ENCODE measurements at places on chromosomes 11 and 22.

DNA sequence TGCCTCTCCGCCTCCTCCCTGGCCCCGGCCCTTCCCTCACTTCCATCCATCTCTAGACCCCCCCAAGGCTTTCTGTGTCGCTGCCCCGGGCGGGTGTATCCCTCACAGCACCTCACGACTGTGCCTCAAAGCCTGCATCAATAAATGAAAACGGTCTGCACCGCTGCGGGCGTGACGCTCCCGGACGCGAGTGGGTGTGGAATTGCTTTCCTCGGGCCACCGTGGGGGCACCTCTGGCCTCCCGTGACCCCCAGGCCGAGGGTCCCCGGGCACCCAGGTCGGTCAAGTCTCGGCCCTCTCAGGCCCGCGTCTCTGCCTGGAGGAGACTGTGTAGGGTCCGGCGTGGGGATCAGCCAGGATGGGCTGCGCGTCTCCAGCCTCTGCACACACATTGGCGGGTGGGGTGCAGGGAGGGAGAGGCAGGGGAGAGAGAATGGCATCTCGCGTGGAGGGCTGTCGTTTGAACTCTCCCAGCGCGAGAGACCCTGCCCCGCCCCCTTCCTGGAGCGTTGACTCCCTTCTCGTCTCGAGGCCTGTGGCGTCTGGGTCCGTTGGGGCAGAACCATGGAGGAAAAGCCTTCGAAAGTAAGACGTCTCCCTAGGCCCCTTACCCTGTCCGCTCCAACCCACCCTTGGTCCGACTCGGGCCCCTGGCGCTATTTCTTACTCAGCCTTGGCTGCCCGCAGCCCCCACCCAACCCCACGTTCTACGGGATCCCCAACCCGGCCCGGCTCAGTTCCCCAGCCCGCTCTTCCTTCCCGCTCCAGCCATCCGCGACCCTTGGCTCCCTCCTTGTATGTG lies at the start of gene CATSPERZ:
Gene CATSPERZ, plus strand, starts transcription at position 512 of the 802 bp plus-strand sequence. Its CDS starts 53 bp downstream, at position 565.
- DNase-seq: no peak

GRCh38 chr11:68994161-68994893 lies 13.5 kb upstream of the MRGPRD start:
- DNase-seq: no peak

DNA sequence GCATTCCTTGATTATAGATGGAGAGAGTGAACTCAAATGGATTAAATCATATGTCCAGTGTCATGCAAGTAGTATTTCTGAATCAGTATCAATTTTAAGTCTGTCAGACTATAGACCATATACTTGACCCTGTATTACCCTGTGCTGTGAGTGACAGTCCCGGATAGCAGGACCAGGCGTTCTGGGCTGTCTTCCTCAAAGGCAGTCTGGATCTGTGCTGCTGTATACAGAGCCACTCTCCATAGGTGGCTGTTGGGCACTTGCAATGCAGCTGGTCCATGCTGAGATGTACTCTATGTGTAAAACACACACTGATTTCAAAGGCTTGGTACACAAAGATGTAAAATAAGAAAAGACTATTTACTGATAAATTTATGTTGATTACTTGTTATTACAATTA lies 294.3 kb downstream of the OPCML start:
- no peak for DNase-seq

DNA sequence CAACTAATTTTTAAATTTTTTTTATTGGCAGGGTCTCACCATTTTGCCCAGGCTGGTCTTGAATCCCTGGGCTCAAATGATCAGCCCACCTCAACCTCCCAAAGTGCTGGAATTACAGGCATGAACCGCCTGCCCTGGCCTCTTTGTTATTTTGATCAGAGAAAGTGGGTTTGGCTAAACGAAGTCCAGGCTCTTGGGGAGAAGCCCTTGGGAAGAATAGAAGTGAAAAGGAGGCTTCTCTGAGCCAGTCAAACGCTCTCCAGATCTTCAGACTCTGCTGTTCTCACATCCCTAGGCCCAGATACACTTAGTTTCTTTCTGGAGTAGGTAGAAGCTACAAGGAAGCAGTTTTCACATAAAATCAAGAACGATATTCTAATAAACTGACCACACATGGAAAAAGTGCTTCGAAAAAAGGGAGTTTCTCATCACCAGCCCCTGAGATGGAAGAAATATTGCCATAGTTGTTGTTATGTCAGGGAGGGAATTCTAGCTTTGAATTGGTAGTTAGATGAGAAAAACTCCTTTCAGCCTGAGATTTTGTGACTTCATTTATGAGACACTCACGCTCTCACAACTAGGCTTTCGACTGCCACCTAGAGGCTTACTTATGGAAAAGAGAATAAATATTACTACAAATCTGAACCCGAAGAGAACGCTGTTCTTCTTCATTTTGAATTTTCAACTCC lies 41.7 kb upstream of the AQP11 start:
- DNase-seq: peak; percentile 3

DNA sequence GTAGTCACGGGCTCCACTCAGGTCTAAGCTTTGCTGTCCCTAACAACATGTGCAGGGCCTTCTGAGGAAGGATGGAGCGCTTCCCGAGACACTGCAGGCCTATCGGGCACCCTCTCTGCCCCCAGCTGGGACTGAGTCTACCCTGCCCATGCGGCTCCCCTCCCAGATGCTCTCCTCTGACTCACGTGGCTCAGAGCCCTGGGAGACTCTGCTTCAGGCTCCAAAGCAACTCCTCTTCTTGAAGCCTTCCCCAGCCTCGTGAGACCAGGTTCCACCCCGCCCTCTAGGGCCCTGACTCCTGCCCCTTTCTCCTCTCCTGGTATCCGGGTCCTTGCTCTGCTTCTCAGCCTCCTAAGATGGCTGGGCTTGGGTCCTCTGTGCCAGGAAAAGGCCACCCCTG lies 28.4 kb upstream of the ARFGAP3 start:
- no peak for DNase-seq
